Activated CD8-positive, alpha-beta memory T cell treated with anti-CD3 and anti-CD28 coated beads for 4 hours (primary cell): ENCODE measurements at places on chromosomes 2 and 18.

GRCh38 chr2:27143285-27143684 lies 4.1 kb upstream of the PRR30 start:
- no peak for DNase-seq

- no peak for DNase-seq
These were observed 42.3 kb downstream of the CYP1B1 start for GRCh38 chr2:38033646-38034045.

- DNase-seq, result no peak
These were observed 303.1 kb upstream of the KYNU start for GRCh38 chr2:142574388-142574787.

- no peak for DNase-seq
These were observed 99.1 kb downstream of the PRPF40A start for GRCh38 chr2:152618193-152618564.

DNA sequence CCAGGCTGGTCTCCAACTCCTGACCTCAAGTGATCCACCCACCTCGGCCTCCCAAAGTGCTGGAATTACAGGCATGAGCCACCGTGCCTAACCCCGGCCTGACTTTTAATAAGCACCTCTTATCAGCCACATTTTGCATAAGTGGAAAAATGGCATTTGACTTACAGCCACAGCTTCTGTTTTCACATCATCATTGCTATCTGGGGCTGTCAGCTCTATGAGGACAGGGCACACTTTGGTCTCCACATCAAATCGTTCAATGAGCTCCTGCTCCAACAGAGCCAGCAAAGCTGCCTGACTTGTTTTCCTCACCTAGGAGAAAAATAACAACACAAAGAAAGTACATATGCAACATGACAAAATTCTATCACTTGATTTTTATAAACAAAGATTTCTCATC lies 26.4 kb downstream of the PPP4R1 start:
- DNase-seq, result no peak

GRCh38 chr2:103773884-103774283 lies 1012.1 kb downstream of the TMEM182 start:
- DNase-seq, result no peak

DNA sequence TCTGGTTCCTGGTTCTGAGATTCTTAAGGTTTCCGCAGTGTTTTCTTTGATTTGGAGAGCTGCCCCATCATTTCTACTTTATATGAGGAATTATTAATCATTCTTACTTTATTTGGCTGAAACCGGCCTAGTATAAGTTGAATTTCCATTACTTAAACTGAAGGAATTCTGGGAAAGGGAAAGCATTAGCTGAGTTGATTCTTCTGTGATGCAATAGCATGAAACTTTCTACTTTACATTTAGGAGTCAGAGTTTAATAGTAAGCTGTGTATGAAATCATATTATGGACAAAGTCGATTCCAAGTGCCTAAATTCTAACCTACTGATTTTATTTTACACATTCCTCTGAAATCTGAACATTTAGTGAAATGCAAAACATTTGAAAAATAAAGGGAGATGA lies 1269.7 kb upstream of the ZEB2 start:
- no peak for DNase-seq

DNA sequence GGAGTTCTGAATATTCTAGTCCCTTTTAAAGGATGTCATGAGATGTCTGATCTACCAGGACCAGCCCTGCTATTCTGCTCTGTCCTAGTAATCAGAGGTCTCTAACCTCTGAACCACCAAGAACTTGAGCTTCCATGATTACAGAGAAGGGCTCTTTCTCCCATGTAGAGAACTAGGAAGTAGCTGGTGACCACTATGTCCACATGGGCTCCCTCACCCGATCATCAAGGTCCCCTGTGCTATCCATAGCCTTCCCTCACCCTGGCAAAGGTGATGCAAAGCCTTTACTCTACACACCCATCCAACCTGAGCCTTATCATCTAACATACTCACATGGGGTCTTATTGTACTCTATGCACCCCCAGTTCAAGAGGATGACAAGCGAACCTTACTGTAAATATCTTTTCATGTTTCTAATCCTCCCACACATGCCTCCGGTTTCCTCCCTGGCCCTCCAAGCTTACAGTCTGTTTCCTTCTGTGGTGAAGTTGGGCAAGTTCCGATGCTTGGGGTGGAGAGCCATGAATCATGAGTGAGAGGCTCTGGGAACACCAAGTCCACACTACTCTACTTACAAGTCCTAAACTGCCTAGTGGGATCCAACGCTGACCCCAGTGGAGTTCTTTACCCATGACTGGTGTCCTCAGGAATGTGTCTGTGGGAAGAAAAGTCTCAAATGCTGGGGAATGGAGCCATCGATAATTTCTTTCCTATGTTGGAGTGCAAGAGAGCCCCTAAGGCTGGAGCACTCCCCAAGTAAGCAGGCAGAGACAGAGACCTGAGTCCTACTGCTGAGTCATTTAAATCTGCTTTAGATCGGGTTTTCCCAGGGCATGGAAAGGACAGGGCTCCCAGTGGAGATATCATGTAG lies 73.3 kb upstream of the KLF7 start:
- DNase-seq, result no peak

DNA sequence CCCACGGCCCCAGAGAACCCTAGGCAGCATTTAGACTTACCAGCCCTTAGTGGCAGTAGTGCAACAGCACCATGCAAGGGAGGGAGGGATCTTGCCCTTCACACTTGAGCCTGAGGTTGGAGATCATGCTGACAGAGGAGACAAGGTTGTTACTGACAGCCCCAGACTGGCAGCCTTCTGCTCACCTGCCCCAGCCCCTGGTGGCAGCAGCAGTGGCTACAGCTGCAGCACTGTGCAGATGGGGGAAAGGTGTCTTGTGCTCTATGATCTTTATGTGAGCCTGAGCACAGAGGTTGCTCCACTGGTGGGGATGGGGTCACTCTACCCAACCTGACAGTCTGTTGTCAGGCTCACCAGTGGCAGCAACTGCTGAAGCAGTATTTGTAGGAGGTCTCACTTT lies 501.2 kb upstream of the LRRTM4 start:
- no peak for DNase-seq

DNA sequence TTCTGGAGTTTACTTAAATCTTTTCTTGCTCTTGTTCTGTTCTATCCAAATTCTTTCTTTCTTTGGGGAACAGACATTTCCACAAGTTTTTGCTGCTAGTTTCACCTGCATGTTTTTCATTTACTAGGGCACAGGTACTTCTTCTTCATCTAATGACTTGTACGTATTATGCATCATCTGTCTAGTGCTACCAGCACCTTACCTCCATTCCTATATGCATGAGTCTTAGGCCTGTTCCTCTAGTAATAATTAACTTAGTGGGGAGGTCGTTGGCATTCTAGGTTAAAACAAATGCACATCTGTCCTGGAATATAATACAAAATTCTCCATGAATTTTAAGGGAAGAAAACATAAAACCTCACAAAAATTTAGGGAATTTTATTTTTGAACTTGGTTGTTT lies 164.5 kb upstream of the STON1 start:
- no peak for DNase-seq

GRCh38 chr2:63888490-63889402 lies 47.0 kb downstream of the UGP2 start:
- no peak for DNase-seq

- DNase-seq, result no peak
These were observed 101.2 kb upstream of the FSHR start for GRCh38 chr2:49255409-49255971.

DNA sequence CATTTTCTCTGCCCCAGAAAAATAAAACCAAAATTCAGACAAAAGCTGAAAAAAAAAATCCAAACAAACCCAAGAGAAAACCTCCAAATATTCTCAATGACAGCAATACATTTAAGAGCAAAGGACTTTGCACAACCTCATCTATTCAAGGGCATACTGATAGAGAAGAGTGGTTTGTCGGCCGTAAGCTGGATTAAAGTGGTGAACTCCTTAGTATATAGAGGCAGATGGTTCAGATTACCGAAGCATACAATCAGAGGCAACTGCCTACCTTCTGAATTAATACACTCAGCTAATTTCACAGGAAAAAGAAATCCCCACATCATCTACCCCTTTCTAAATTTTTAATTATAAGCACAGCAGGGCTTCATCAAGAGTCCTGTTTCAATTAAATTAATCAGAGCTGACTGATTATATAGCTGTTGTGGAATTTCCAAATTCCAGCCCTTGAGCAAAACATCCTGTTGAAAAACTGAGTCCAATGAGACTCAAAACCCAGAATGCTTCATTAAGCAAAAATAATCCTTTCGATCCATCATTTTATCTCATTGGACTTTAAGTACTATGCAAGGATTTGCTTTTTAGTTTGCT lies at the start of gene CPLX4:
Gene CPLX4 (minus strand): TSS at position 190 of the 591 bp plus-strand sequence. CDS start 187 bp downstream, at position 3.
- DNase-seq, result no peak

GRCh38 chr2:70425682-70426301 lies 123.9 kb upstream of the FAM136A start:
- no peak for DNase-seq

DNA sequence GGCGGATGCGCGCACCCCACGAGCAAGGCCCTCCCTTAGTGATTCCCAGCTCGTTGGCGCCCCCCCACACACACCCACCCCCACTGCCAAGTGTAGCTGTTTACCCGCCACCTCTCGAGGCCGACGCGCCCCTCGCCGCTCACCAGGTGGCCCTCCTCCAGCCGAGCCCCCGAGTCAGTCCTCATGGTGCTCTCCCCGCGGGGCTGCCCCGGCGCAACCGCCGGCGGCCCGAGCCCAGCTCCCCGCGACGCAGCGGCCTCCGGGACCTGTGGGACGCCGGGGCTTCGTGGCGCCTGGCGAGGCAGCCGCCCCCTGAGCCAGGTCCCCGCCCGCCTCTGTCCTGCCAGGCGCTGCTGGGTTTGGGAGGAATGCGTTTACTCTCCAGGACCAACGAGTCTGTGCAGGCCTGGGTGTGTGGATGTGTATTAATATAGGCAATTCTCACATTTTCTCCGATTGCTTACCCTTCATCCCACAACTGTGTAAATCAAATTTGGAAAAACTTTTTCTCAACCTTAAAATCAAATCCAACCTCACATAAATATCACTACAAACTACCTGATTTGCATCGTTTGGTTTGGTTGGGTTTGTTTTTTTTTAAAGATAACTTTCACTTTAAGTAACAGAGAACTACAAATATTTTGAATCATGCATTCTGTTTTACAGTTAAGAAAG lies at the start of gene TMEM237:
Gene TMEM237 (minus strand): TSS at position 288 of the 675 bp plus-strand sequence. CDS start 103 bp downstream, at position 185.
- DNase-seq, result no peak

DNA sequence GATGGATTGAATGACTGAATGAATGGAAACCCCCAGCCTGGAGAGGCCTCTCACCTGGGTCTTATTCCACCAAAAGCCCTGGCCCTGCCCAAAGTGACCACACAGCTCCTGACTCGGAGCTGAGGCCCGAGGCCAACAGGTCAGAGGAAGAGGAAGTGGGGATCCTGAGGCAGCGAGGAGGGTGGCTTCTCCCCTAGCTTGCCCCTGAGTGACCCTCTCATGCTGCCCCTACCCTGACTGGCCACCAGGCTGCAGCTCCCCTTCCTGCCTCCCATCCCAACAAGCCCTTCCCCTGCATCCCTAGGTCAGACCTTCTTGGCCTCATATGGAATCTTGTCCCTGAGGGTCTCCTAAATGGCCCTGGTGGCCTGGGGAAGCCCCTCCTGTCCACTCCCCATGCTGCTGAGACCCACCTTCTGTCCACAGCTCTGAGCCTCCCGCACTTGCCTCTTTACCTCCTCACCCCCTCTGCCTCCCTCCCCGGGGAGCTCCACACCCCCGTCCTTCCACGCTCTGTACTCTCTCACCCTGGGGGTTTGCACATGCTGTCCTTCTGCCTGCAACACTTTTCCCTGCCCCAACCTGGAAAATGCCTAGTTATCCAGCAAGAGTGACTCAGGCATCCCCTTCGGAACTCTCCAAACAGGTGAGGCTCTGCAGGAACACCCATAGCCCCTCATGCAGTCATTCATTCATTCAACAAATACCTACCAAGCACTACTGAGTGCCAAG lies 134.8 kb upstream of the HDAC4 start:
- no peak for DNase-seq

- DNase-seq, result no peak
These were observed 3.1 kb downstream of the RAMP1 start for GRCh38 chr2:237862528-237862895.

GRCh38 chr2:138132108-138132507 lies 167.8 kb downstream of the HNMT start:
- DNase-seq, result no peak

DNA sequence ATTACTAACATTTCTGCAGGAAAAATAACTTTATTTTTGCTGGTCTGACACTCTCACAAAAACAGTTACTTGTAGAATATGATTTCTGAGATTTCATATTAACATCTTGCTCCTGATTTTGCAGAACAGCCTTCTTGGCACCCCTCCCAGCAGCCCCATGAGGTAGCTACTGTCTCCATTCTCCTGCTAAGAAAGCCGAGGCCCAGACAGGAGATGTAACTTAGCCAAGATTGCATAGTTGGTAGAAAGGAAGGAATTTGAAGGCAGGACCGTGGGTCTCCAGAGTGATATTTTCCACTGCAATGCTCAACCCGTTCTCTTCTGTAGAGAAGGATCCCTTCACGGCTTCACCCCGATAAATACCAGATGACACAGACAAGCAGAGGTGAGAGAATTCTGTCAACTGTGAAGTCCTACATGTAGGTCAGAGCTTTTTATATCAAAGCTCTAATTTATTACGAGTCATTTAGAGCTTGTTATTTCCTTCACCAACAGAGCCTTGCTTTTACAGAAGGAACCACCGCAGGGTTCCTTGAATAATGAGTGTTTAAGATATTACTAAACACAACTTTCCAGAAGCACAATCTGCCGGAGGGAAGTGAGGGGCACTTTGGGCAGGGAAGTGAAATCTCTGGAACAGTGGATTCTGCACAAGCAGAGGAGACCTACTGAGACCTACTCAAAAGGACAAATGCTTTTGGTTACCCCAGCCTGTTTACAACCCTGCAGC lies 48.0 kb upstream of the MYCN start:
- DNase-seq, result no peak

GRCh38 chr2:20755132-20755800 lies 67.6 kb downstream of the LDAH start:
- no peak for DNase-seq

DNA sequence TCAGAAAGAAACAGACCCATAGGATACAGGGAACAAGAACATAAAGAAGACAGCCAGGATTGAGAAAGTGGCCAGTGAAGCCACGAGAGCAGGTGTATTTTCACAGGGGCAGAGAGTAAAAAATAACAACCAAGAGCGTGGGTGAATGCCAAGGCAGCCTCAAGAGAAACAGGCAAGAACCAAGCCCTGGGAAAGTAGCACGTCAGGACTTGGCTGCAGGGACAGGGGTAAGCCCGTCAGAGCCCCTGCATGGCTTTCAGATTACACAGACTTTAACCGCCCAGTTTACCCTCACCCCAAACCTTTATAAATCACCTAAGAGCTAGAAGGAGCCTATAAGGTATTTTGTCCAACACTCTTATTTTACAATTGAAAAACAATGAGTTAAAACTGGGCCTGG lies 43.7 kb downstream of the ARL4C start:
- no peak for DNase-seq

DNA sequence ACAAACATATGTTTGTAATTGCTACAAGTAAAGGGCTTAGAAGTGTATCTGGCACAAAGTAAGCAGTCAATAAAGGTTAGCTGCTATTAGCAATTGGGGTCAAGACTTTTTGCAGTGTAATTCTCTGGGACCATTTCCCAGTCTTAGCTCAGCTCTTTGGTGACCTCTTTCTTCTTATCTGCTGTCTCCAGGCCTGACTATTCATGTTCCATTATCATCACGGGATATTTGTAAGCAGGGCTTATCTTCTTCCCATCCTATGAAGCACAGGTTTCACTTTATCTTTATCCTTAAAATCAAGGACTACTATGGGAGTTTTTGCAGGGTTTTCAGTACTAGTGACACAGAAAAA lies 131.7 kb downstream of the DOCK10 start:
- DNase-seq, result no peak

GRCh38 chr18:79515944-79516351 lies 120.2 kb downstream of the NFATC1 start:
- no peak for DNase-seq
